ENCODE measurements at places on chromosomes 4 and X.

- no peak for DNase-seq
These were observed 74.9 kb upstream of the SCML1 start for GRCh38 chrX:17662391-17662790.

DNA sequence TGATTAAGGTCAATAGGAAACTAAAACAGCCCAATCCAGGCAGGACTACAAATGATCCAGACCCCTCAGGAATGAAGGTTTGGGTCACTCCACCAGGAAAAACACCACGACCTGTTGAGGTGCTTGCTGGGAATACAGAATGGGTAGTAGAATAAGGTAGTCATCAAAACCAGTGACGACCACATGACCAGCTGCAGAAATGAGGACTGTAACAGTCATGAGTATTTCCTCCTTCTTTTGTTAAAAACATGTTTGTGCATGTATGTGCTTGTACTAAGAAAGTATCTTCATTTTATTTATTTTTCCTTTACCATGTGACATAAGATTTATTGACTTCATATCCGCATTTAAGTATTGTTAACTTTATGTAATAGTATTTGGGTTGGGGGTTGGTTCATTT, 603.5 kb upstream of the NR3C2 start:
- no peak for DNase-seq

DNA sequence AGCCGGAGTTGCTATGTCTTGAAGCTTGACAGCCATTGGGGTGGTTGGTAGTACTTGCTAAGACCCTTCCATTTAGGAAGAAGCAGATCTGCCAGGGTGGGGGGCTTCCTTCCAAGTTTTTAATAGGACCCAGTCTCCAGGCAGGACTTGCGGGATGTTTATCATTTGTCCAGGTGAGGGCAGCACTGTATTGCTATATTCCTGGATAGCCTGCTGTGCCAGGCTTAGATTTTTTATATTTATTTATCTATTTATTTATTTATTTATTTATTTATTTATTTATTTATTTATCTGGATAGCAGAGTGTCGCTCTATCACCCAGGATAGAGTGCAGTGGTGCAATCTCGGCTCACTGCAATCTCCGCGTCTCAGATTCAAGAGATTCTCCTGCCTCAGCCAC, 87.4 kb upstream of the CT45A1 start:
- DNase-seq, result no peak

GRCh38 chrX:31800219-31800618, 728.4 kb upstream of the FTHL17 start:
- DNase-seq, result no peak

GRCh38 chr4:67939195-67939594, 24.1 kb downstream of the TMPRSS11A start:
- no peak for DNase-seq

GRCh38 chr4:74308215-74308614, at the start of gene EPGN:
EPGN (plus strand) TSS chr4:74308470; CDS start chr4:74308534, 64 bp downstream.
- DNase-seq, result no peak

Measured in right kidney (tissue), 9 donors.